ENCODE measurements at places on chromosomes 12 and 14. TPM values are rescaled to one million over a fixed set of nuclear protein-coding genes. Genes with fewer than 3 reads are reported as not detected.

TMEM119 gene
- total RNA-seq, result 3.4 TPM

KLHDC1 gene
- total RNA-seq, result 6.6 TPM

RIPK3 gene
- total RNA-seq, result 3.5 TPM

DAO gene
- not detected for total RNA-seq

OR6C2 gene
- total RNA-seq, result not detected

CLMN gene
- total RNA-seq, result 6.0 TPM

DPPA3 gene
- not detected for total RNA-seq

TBX5 gene
- total RNA-seq, result 34.6 TPM

Measured in cardiac septum (tissue), 1 donor.